ENCODE measurements at places on chromosomes 16 and 17.

- DNase-seq: no peak
Measured at GRCh38 chr17:39625198-39625785, 1.5 kb upstream of the PPP1R1B start.

GRCh38 chr17:64340557-64340956 lies 50.1 kb downstream of the PECAM1 start:
- no peak for DNase-seq

DNA sequence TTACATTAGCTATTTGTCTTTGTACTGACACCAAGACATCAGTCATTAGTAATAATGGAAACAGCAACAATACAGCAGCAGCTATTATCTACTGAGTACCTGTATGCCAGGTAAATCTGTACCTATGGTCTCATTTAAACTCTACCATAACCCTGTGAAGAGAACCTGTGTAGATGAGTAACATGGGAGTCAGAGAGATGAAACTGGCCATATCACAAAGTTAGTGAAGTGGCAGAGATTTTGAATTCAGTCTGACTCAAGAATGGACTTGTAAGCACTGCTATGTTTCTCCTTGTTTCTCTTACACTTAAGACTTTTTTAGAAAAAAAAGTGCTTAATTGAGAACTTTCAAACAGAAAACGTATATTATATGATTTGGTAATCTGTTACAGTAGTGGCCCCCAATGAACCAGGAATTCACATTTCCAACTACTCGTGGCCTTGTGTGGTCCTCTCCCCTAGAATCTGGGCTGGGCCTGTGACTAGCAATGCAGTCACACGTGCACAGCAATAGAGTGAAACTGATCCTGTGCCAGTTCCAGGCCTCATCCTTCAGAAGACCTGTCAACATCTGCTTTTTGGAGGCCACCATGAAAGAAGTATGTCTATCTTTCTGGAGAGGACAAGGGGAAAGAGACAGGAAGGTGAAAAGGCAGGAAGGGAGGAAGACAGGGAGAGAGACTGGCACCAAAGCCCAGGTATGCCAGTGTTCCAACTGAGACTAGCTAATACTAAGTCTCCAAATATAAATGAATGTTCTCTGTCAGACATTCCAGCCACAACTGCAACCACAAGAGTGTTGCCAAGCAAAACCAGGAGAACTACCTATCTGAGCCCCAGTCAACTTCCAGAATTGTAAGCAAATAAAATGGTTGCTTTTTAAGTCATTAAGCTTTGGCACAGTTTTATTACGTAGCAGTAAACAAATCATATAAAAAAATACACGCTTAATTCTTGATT lies 12.0 kb downstream of the CRLF3 start:
- no peak for DNase-seq

- no peak for DNase-seq
Measured at GRCh38 chr17:27327397-27327796, 33.5 kb downstream of the WSB1 start.

GRCh38 chr17:44915321-44915726 lies at the start of gene GFAP:
TSS of gene GFAP (minus strand) at chr17:44915500. CDS start at chr17:44915486, 14 bp downstream.
- DNase-seq: no peak

DNA sequence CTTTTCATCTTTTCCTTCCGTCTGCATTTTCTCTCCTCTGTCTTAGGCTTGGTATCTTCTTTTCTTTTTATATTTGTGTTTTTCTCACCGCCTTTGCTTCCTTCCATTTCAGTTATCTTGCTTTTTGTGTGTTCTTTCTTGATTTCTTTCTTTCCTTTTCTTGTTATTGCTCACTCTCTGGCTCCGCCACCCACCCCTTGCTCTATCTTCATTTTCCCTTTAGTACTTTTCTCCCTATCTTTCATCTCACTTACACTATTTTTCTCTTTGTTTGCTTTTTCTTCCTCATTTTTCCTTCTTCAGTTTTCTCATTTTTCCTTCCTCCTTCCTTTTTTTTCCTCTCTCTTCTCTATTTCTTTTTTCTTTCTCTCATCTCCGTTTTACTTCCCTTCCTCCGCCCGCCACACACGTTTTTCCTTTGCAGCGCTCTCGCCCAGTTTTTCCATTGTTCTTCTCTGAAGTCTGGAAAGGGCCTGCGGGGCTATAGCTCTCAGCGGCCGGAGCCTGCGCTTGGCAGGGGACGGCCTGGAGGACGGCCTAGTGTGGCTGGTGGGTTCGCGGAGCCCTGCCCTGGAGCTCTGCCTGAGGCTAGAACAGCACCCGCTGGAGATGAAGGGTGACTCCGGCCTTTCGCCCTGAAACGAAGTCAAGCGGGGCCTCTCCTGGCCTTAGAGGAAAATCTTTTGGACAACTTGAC lies 5.2 kb upstream of the HOXB13 start:
- DNase-seq: no peak

GRCh38 chr16:4868026-4868425 lies 20.7 kb downstream of the UBN1 start:
- no peak for DNase-seq

- DNase-seq: no peak
Measured at GRCh38 chr17:28567604-28568003, 3.7 kb downstream of the PIGS start.

- no peak for DNase-seq
Measured at GRCh38 chr17:83088909-83089308, 9.5 kb downstream of the METRNL start.

All from H7 (cell line).